ENCODE measurements at places on chromosomes 1 and 21.
A peak's percentile ranks its signal among the peaks of the same experiment; 100 is the strongest.

DNA sequence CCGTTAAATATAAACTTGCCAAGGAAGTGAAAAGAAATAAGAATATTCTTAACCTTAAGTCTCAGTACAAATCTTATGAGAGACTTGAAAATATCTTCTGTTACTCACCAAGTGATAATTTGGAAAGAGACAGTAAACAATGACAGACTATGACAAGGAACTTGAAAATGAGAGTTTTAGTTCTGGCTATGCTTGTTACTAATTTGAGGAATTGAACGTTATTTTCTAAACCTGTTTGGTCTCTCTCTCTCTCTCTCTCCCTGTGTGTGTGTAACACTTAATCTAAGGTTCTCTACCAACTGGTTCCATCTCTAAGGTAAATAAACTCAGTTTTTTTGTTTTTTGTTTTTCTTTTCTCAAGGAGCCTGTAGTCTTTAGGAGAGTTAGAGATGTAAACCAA is 161.8 kb downstream of the AMY1C start:
- no peak for DNase-seq

DNA sequence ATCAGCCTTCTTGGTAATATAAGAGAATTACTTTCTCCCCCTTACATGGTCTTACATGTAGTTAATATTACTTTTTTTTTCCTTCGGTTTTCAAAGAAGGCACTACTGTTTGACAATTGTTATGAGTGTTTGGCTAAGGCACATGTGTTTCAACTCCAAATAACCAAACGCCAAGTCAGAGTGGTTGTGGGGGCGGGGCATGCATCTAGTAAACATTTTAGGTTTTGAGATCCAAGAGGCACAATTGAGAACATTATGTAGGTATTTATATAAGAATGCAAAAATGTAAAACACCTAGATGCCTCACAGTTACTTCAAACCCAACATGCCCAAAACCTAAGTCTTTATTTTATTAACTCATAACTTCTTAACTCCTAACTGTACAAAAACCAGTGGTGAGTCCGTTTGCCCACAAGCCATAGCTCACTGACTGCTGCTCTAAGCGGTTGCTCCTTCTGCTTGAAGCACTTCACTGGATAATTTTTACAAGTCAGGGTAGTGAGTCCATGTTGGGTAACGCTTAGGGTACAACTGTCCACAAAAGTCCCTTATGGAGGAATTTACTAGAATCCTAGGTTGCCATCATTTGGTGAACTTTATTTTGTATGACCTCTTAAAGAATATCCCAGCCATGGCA is 189.9 kb downstream of the HUNK start:
- no peak for DNase-seq

GRCh38 chr1:39758556-39759435 is 12.4 kb downstream of the OXCT2 start:
- DNase-seq: no peak

DNA sequence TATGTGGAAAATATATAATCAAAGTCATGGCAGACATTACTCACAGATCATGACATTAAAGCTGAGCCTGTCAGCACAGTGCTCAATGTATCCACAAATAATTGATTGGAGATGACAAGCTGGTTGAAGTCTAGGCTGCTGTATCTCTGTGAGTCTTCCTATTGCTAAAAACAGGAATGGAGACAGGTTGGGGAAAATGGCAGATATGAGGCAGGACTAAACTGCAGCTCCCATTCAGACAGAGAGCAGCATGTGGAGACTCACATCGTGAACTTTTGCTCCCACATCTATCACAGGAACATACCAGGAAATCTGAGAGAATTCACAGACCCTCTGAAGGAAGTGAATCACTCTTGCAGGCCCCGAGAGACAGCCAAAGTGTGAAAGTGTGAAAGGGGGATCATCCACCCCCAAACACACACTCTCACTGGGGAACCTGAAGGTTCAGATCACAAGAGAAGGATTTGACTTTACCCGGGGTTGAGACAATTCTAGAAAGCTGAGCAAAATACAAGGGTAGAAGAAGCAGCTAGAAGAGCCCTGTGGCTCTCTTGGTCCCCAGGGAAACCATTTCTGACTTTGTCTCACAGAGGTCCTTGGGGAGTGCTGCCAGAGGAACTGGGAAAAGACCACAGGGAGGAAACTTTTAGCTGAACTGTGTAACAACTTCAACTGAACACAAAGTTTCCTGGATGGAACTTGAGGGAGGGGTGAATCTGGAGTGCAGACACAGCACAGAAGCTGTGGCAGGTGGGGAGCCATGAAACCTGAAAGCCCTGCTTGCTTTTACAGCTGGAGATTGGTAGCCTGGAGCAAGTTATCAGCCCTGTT is 173.4 kb downstream of the S1PR1 start:
- DNase-seq: no peak

- DNase-seq: no peak
Measured at GRCh38 chr1:38327559-38327973, 281.0 kb upstream of the POU3F1 start.

GRCh38 chr1:117606649-117607430 is 992 bp downstream of the TENT5C start:
- DNase-seq: peak; percentile 52

DNA sequence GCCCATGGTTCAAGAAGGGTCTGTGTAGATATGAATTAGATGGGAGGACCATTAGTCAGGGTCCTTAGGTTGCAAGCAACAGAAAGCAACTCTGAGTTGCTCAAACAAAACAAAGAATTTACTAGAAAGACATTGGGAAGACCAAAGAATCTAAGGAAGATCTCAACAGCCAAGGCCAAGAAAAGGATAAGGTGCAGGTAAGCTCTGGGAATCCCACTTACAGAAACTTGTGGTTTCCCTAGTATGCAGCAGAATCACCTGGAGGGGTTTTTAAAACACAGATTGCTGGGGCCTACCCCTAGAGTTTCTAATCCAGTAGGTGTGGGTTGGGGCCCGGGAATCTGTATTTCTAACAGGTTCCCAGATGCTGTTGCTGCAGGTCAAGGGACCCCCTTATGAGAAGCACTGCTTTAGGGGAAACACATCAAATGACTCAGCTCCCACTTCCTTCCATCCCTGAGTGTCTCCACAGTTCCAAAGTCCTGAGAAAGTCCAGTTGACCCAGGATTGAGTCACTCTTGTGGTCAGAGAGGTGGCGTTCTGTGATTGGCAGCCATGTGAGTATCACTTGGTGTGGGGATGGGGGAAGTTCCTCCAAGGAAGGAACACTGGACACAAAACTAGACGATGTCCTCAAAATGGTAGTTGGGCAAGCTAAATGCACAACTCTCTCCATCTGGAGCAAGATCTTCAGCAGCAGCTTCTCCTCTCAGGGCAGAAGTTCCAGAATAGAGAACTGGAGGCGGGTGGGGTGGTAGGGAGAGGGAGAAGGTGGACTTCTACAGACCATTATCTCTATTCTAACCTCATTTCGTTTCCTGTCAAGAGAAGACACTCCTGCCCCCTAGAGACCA is 24.2 kb upstream of the EYA3 start:
- DNase-seq: no peak

DNA sequence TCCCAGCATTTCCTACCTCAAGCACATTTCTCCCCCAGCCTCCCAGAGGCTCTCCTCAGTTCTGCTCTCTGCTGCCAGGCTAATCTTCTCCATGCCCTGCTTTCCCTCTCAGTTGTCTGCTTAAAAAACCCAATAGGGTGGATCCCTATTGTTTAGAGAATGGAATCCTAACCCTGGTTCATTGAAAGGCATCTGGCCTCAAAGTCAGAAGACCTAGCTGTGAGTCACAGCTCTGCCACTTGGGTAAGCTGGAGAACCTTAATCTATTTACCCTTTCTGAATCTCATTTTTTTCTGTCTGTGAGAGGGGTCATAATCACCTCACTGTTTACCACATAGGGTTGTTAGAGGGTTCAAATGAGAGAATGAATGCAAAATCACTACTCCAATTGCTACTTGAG is 12.5 kb upstream of the MYOC start:
- no peak for DNase-seq

DNA sequence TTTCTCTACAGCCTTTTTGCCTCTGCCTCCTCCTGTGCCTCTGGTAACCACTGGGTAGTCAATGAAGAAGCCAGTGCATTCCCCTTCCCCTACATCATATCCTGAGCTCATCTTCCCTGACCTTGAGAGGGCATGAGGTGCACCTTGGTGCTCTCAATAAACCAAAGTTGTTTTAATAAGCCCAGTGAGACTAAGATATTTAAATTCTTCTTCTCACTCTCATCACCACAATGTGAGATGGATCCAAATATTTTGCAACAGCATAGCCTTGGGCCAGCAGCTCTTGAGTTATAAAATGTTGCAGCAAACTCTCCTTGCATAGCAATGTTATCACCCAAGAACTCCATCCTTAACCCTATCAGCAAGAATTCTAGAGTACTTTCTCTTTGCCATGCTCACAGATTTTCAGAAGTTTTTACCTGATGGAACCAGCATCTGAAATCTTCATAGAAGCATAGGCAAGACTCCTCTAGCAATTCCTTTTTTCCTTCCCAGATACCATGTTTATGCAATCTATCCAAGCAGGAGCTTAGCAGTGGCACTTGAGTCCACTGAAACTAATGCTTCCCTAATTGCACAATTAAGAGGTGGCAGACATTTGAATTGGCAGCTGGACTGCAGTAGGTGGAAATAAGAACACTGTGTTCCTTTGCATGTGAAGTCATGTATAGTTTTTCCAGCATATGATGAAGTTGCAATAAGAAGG is 36.8 kb downstream of the CDC7 start:
- no peak for DNase-seq

DNA sequence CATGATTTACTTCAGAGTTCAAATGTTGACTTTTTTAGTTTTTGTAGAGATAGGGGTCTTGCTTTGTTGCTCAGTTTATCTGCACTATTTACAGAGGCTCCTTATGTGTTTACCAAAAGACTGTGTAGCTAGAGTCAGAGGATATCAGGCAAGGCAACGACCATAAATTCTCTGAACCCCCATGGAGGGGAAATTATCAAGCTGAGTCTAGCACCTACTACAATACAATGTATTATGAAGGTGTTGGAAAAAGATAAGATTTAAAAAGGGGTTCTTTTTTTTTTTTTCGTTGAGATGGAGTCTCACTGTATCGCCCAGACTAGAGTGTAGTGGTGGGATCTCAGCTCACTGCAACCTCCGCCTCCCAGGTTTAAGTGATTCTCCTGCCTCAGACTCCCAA is 16.4 kb downstream of the GMEB1 start:
- DNase-seq: no peak

DNA sequence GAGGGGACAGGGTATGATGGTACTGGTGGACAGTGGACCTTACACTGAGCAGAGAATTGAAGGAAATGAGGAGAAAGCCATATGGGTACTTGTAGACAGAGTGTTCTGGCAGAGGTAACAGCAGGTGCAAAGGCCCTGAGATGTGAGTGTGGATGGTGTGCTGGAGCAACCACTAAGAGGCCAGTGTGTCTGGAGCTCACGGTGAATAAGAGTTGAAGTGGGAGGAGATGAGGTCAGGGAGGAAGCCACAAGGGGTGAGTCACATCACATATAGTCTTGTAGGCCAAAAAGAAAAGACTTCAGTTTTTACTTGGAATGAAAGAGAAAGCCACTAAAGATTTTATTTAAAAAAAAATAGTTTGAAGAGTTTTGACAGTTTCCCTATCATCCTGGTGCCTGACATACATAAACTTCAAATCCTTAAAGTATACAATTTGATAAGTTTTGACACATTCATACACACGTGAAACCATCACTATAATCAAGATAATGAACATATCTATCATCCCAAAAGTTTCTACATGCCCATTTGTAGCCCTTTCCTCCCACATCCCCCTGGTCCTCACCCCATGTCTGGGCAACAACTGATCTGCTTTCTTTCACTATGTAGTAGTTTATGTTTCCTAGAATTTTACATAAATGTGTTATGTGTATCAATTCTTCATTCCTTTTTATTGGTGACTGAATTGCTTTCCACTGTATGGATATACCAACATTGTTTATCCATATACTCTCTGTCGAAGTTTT is 148.4 kb downstream of the GPATCH2 start:
- no peak for DNase-seq

DNA sequence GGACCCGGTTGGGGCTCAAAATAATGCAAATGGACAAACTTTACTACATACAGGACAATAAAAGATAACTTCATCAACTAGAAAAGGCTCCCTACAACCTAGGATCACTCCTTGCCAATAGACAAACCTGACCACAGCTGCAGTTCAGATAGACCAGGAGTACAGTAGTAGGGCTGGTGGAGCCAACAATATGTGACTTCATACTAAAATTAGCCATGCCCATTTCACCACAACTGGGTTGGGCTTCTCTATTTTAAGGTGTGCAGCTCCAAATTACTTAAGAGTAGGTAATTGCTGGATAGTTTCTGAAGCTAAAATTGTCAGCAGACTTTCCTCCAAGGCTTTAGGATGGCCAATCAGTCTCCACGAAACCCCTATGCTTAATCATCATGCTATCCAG is 3.9 kb downstream of the DENND1B start:
- DNase-seq: no peak

- DNase-seq: no peak
Measured at GRCh38 chr21:43278766-43279577, 110.2 kb downstream of the CRYAA start.
